Panc1 (cell line): ENCODE measurements at places on chromosomes 11 and 22.

DNA sequence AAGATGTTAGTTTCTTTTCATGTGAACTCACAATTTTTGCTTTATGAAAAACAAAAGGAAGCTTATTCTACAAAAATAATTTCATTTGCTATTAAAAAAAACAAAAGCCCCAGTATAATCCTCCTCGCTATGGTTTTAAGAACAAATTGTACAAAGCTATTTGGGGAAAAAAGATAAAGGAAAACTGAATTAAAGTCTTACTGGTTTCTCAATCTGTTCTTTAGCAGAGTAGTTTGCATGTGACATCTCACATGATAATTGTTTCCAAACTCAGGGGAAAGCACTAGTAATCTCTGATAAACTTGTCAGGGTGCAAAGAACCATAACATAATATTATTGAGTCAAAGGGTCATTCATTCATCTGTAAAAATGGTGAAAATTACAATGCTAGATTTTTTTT lies 2.9 kb upstream of the DDI1 start:
- DNase-seq = no peak

GRCh38 chr11:85494396-85494795 lies 132.7 kb downstream of the DLG2 start:
- no peak for DNase-seq

DNA sequence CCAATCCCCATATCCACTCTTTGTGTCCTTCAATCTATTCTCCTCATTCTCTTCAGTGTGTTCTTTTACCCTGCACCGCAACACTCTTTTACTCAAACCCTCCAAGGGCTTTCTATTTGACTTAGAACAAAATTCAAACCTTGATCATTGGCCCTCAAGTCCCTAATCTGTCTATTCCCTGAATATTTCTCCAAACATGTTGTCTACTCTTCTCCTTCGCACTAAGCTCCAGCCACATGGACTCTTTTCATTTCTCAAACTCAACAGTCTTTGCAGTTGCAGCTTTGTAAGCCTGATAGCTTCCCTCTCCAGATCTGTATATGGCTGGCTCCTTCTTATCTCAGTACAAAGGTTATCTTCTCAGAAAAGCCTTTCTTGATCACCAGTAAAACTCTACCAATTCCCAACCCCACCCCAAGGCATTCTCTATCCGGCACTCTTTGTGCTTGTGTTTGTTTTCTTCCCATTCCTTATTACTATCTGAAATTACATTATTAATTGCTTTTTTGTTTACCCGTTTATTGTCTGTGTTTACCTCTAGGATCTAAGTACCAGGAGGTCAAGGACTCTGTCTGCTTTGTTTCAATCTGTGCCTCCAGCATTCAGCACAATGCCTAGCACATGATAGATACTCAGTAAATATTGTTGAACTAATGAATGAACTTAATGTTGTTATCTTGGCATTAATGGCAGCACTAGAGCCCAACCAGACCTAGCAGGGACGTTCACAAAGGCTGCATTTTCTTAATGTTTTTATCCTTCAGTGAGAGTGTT lies 147.4 kb downstream of the BBOX1 start:
- no peak for DNase-seq

DNA sequence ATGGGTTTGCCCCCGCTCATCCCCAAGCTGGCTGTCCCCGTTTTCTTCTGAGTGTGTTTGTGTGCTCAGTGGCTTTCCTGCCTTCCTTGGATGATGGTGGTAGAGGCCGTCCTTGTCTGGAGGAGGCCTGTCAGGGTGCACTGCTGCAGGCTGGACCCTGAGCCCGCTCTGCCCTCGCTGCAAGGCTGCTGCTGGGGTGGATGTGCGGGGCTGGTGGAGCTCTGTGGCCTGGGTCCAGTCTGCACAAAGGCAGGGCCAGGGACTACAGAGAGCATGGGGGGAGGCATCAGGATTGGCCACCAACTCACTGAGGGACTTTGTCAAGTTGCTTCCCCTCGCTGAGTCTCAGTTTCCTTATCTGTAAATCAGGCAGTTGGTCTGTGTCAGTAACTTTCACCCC lies 275.0 kb downstream of the KIRREL3 start:
- DNase-seq = no peak

- DNase-seq = no peak
Measured at GRCh38 chr11:92253945-92254344, 29.3 kb downstream of the FAT3 start.

DNA sequence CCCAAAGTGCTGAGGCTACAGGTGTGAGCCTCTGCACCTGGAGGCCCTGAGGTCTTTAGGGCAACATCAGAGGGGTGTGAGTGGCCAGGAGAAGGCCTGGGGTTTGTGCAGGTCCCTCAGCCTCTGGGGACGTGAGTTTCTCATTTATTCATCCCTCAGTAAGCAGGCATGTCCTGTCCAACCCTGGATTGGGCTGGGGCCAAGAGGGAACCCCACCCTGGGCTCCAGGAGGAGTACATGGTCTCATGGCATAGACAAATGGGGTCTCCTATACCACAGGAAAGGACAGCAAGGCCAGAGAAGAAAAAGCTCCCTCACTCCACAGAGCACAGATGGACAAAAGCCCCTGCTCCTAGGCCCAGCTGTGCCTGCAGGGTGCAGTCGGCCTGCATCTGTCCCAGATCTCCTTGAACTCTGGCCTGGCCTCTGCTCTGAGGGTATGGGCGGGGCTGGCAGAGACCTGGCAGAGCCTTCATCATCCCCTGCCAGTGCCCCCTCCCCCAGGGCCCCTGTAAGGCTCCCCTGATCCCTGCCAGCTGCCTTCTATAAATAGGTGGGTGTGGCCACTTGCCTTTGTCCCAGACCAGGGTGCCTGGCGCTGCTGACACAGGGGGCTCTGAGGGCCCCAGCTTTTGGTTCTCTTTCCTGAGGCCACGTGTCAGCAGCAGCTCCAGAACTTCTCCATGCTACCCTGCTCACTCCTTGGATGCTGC lies 34.6 kb downstream of the A4GALT start:
- no peak for DNase-seq
